Activated CD4-positive, alpha-beta memory T cell treated with anti-CD3 and anti-CD28 coated beads, Interleukin-2, amount 10 ng/mL, durations not matched to agents 7 days and 5 days (primary cell): ENCODE measurements at places on chromosomes 3 and 15.
A peak's percentile ranks its signal among the peaks of the same experiment; 100 is the strongest.

GRCh38 chr3:98536456-98537017 is 4.8 kb downstream of the GPR15 start:
- H3K27me3 ChIP-seq, result no peaks in the 10 kb centered on the region
- peak overlapping the region; percentile 66 for H3K4me3 ChIP-seq
- H3K36me3 ChIP-seq, result peaks cover 45% of the 10 kb centered on the region
- H3K4me1 ChIP-seq, result peaks cover 58% of the 10 kb centered on the region
- DNase-seq, result no peak

- no peaks in the 10 kb centered on the region for H3K27me3 ChIP-seq
- H3K4me3 ChIP-seq, result no peak overlapping the region
- no peak overlapping the region for H3K27ac ChIP-seq
- no peaks in the 10 kb centered on the region for H3K4me1 ChIP-seq
- DNase-seq, result no peak
These were observed 136.2 kb downstream of the LRTM1 start for GRCh38 chr3:54791501-54792156.

GRCh38 chr3:157122116-157122515 is 37.8 kb downstream of the CCNL1 start:
- DNase-seq, result no peak
- H3K27ac ChIP-seq, result no peak overlapping the region
- H3K4me1 ChIP-seq, result peaks cover 34% of the 10 kb centered on the region
- H3K4me3 ChIP-seq, result no peak overlapping the region

DNA sequence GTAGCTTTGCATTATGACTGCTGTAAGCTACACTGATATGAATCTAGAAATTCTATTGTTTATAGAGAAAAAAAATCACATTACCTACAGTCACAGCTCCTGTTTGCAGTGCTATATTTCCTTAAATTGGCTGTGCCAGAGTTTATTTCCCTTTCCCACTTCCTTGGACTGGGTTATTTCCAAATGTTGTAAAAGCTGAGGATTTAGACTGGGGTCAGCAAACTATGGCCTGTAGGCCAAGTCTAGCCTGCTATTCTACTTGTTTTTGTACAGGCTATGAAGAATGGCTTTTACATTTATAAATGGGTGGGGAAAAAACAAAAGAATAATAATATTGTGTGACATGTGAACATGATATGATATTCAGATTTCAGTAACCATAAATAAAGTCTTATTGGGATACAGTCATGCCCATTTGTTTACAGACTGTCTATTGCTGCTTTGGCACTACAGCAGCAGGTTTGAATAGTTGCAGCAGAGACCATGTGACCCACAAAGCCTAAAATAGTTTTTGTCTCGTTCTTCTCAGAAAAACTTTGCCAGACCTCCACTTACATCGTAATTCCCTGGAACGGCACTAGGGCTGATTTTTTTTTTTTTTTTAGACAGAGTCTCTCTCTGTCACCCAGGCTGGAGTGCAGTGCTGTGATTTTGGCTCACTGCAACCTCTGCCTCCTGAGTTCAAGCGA is 7.8 kb downstream of the GLDN start:
- H3K4me3 ChIP-seq, result no peak overlapping the region
- no peak overlapping the region for H3K27ac ChIP-seq
- H3K36me3 ChIP-seq, result no peaks in the 10 kb centered on the region
- H3K4me1 ChIP-seq, result peaks cover 5% of the 10 kb centered on the region

DNA sequence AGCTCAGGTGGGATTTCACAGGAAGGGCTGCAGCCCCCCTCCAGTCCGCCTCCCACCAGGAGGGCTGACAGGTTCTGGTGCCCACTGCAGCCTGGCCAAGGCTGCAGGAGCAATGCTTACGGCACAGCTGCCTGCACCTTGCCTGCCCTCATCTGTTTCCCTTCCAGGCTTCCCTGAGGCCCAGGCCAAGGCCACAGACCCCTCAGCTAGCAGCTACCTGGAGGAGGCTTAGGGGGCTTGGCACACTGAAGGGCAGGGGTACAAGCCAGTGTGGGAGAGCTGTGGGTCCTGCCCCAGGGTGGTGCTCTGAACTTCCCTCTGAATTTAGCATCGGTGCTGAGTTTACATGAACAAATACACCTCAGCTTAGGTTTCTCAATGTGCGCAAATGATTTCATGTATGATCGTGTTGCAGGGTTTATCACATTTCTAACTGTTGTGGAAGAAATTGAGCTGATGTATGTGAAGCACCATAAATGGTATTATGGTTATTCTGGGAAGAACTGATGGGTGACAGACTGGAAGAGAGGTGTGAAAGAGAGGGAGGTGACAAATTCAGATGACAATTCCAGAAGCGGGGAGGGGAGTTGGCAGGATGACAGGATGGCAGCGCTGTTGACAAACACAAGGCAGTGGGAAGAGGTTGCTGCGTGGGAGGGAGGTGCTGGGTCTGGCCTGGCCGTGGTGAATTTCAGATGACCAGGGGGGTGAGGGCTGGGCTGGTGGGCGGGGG is 6.1 kb downstream of the RHCG start:
- no peak overlapping the region for H3K27ac ChIP-seq
- peaks cover 3% of the 10 kb centered on the region for H3K4me1 ChIP-seq
- H3K36me3 ChIP-seq, result no peaks in the 10 kb centered on the region
- DNase-seq, result no peak
- peaks cover 44% of the 10 kb centered on the region for H3K27me3 ChIP-seq

- no peak overlapping the region for H3K4me3 ChIP-seq
- H3K4me1 ChIP-seq, result no peaks in the 10 kb centered on the region
- no peaks in the 10 kb centered on the region for H3K27me3 ChIP-seq
These were observed 250.6 kb downstream of the RYR3 start for GRCh38 chr15:33561407-33561806.

DNA sequence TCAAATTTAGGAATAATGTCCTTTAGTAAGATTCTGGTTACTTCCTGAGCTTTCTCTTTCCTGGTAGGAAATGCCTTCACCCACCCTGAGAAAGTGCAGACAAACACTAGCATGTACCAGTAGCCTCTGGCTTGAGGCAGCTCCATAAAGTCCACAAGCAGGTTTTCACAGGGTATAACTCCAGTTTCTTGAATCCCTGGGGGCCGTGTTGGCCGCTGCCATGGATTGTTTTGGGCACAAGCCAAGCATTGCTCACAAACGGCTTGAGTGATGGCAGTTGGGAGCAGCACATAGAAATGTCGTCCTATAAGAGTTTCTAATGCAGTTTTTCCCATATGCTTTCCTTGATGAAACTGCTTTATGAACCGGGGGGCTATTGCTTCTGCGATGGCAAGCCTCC is 164.1 kb downstream of the STXBP5L start:
- no peaks in the 10 kb centered on the region for H3K27me3 ChIP-seq
- H3K4me1 ChIP-seq, result no peaks in the 10 kb centered on the region
- no peak overlapping the region for H3K27ac ChIP-seq
- no peak for DNase-seq

GRCh38 chr15:76467136-76467535 is 130.6 kb downstream of the ISL2 start:
- DNase-seq, result no peak
- no peak overlapping the region for H3K4me3 ChIP-seq
- H3K4me1 ChIP-seq, result no peaks in the 10 kb centered on the region
- H3K27ac ChIP-seq, result no peak overlapping the region

- no peak for DNase-seq
- no peak overlapping the region for H3K27ac ChIP-seq
- no peaks in the 10 kb centered on the region for H3K36me3 ChIP-seq
- peaks cover 7% of the 10 kb centered on the region for H3K27me3 ChIP-seq
- H3K4me3 ChIP-seq, result no peak overlapping the region
These were observed 140.1 kb upstream of the BFSP2 start for GRCh38 chr3:133259767-133260166.

- no peak for DNase-seq
- no peak overlapping the region for H3K27ac ChIP-seq
- H3K27me3 ChIP-seq, result no peaks in the 10 kb centered on the region
- no peaks in the 10 kb centered on the region for H3K36me3 ChIP-seq
- H3K4me3 ChIP-seq, result no peak overlapping the region
These were observed 159.4 kb downstream of the LSAMP start for GRCh38 chr3:116285781-116286421.

DNA sequence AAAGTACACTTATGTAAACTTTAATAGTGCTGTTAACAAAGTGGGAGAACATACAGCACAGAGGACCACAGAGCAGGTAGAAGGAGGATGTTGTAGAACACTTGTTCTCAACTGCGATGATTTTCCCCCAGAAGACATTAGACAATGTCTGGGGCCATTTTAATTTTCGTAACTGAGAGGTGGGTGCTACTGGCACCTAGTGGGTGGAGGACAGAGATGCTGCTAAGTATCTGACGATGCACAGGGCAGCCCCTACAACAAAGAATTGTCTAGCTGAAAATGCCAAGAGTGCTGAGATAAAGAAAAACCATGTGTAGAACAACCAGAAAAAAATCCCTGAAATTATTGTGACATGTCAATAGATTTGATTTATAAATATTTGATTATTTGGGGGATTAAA is 5.0 kb upstream of the KBTBD8 start:
- H3K27ac ChIP-seq, result no peak overlapping the region
- no peak overlapping the region for H3K4me3 ChIP-seq

DNA sequence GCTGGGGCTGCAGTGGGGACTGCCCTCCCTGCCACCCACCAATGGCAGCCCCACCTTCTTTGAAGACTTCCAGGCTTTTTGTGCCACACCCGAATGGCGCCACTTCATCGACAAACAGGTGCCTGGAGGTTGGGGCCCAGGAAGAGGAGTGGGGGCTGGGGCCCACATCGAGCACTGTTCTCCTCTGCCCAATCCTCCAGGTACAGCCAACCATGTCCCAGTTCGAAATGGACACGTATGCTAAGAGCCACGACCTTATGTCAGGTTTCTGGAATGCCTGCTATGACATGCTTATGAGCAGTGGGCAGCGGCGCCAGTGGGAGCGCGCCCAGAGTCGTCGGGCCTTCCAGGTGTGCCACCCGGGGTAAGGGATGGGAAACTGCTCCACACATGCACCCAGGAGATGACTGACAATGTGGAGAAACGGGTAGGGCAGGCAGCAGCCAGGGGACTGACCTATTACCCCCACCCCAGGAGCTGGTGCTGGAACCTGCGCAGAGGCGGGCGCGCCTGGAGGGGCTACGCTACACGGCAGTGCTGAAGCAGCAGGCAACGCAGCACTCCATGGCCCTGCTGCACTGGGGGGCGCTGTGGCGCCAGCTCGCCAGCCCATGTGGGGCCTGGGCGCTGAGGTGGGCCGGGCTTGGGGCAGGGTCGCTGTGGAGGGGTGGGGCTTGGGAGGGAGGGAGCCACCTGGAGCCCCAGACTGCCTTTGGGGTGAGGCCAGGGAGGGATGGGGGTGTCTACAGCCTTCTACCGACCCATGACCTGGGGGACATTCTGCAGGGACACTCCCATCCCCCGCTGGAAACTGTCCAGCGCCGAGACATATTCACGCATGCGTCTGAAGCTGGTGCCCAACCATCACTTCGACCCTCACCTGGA is 22.9 kb downstream of the NBEAL2 start:
- H3K4me1 ChIP-seq, result peaks cover 15% of the 10 kb centered on the region
- H3K27ac ChIP-seq, result no peak overlapping the region
- peaks cover 77% of the 10 kb centered on the region for H3K36me3 ChIP-seq
- H3K27me3 ChIP-seq, result no peaks in the 10 kb centered on the region
- no peak for DNase-seq
- no peak overlapping the region for H3K4me3 ChIP-seq

DNA sequence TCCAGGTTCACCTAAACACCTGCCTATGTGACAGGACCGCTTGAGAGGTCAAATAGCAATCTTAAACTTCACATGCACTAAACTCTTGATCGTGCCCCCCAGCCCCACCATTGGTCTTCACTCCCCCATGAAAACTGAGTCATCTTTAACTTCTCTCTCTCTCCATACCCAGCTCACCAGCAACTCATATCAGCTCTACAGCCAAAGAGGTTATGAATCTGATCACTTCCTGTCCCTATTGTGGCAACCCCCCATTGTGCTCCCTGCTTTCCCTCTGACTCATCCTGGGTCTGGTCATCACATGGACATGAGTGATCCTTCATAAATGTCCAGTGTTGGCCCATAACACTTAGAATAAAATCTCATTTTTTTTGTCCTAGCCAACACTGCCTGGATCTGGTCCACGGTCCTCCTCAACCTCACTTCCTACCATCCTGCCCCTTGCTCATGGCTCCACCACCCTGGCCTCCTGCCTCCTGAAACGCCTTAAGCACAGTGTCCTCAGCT is 103.4 kb upstream of the HACD2 start:
- DNase-seq, result no peak
- peaks cover 6% of the 10 kb centered on the region for H3K27me3 ChIP-seq
- no peak overlapping the region for H3K27ac ChIP-seq

DNA sequence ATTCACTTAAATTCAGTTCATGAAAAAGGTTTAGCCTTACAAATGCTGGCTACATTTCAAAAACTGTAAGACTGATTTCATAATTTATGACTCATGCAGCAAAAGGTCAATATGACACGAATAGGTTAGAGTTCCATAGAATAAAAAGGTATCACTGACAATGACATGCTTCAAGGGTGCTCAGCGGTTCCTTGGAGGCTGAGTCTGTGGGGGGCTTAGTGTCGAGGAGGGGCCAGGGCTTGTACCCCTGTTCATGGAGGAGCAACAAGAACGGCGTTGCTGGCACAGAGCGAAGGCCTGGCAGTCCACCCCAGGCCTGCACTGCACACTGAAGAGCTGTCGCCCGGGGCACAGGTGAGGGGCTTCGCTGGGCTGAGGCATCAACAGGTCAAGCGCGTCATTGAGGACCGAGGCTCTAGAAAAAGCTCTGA is 174.2 kb downstream of the NR1D2 start:
- H3K4me3 ChIP-seq, result no peak overlapping the region
- no peaks in the 10 kb centered on the region for H3K4me1 ChIP-seq
- no peak overlapping the region for H3K27ac ChIP-seq
- no peaks in the 10 kb centered on the region for H3K27me3 ChIP-seq
- no peak for DNase-seq

DNA sequence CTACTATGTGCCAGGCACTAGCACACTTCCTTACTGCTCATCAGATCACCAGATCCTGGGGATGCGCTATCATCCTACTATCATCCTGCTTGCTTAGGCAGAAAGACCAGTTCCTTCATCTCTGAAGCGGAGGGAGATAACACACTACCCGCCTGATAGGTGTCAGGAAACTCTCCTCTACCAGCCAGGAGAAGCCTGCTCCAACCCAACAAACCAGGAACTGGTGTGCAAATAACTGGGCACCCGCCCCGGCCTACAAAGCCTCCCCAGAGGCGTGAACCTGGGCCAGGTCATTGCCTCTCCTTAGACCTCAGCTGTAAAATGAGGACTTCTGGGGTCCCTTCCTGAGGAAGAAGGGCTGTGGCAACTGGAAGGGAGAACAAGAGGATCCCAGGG is 61.5 kb downstream of the HOMER2 start:
- no peak overlapping the region for H3K27ac ChIP-seq
- no peaks in the 10 kb centered on the region for H3K27me3 ChIP-seq
- no peaks in the 10 kb centered on the region for H3K36me3 ChIP-seq
- no peak for DNase-seq

- H3K36me3 ChIP-seq, result peaks cover 43% of the 10 kb centered on the region
- peaks cover 60% of the 10 kb centered on the region for H3K4me1 ChIP-seq
- peak overlapping the region; percentile 50 for H3K27ac ChIP-seq
- peak overlapping the region; percentile 19 for H3K4me3 ChIP-seq
- H3K27me3 ChIP-seq, result no peaks in the 10 kb centered on the region
These were observed 2.9 kb downstream of the XPC start for GRCh38 chr3:14175383-14176037.

GRCh38 chr3:47310391-47310790 is 27.6 kb downstream of the KLHL18 start:
- H3K27me3 ChIP-seq, result no peaks in the 10 kb centered on the region
- DNase-seq, result no peak
- H3K4me3 ChIP-seq, result no peak overlapping the region
- peaks cover 4% of the 10 kb centered on the region for H3K4me1 ChIP-seq
- H3K27ac ChIP-seq, result no peak overlapping the region
- peaks cover 15% of the 10 kb centered on the region for H3K36me3 ChIP-seq

GRCh38 chr3:156665291-156665690 is 9.1 kb upstream of the TIPARP start:
- peak overlapping the region; percentile 92 for H3K27ac ChIP-seq
- peaks cover 73% of the 10 kb centered on the region for H3K4me1 ChIP-seq
- H3K36me3 ChIP-seq, result peaks cover 13% of the 10 kb centered on the region
